ENCODE measurements at places on chromosomes 2 and 18.

DNA sequence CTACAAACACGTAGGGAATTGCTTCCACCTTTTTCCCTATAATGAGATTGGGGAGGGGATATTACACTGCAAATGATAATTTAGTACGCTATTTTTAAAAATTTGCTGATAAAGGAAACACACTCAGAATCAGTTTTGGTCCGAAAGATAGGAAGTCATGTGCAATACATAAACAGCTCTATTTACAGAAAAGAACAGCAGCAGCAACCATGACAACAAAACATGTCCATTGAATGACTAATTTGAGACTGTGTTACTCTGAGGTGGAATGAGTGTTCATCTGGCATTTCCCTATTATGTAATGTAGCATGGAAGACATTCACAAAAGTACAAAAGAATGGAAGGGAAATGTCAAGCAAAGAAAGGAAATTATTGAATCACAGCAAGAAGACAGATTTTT, 337.2 kb downstream of the NBAS start:
- no peak for DNase-seq

- no peak for DNase-seq
Observed at GRCh38 chr2:50777954-50778353, 254.0 kb downstream of the NRXN1 start.

DNA sequence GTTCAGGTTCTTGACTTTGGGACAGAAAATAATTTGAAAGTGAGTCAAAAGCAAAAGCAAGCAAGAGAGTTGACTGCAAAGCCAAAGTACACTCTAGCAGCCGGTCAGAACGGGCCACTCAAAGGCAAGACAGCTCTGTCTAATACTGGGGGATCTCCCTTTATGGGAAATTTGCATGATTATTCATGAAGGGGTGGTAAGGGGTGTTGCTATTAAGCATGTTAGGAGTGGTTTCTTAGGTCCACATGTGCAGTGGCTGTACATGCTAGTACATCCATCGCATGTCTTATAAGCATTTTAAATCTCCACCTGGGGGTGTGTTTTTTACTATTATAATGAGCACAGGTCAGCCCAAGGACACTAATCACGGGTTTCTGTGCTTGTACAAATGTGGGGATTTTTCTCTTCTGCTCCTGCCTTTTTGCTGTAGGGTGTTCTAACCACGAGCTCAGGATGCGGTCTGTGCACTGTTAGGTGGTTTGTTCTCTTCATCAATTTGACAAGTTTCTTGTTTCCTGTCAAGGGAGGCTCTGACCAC, 60.2 kb upstream of the SPP2 start:
- peak; percentile 48 for DNase-seq

GRCh38 chr2:209593930-209594329, 170.1 kb downstream of the MAP2 start:
- DNase-seq: no peak

GRCh38 chr18:50847192-50847591, 27.4 kb upstream of the MRO start:
- DNase-seq: no peak

- DNase-seq: no peak
Observed at GRCh38 chr18:12819841-12820240, 64.2 kb downstream of the PTPN2 start.

GRCh38 chr2:73163483-73164367, 38.6 kb upstream of the NOTO start:
- DNase-seq: peak; percentile 37

GRCh38 chr2:138177693-138178092, 213.4 kb downstream of the HNMT start:
- no peak for DNase-seq

DNA sequence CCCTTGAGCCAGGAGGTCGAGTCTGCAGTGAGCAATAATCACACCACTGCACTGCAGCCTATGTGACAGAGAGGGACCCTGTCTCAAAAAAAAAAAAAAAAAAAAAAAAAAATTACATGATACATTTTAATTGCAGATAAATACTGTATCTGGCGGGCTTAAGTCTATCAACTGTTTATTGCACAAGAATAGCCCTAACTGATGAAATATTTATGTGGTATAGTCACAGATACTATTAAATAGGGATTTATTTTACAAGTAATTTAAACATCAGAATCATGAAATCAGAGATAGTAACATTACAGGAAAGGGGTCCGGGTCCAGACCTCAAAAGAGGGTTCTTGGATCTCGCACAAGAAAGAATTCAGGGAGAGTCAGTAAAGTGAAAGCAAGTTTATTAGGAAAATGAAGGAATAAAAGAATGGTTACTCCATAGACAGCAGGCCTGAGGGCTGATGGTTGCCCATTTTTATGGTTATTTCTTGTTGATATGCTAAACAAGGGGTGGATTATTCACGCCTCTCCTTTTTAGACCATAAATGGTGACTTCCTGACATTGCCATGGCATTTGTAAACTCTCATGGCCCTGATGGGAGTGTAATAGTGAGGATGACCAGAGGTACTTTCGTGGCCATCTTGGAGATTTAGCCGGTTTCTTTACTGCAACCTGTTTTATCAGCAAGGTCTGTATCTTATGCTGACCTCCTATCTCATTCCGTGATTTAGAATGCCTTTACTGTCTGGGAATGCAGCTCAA, 166.6 kb downstream of the PMAIP1 start:
- no peak for DNase-seq

GRCh38 chr18:62436636-62437234, 86.1 kb upstream of the ZCCHC2 start:
- DNase-seq: no peak

- DNase-seq: no peak
Observed at GRCh38 chr2:179999000-179999399, 8.1 kb downstream of the CWC22 start.

GRCh38 chr2:193505620-193506019, 1310.9 kb upstream of the TMEFF2 start:
- no peak for DNase-seq

DNA sequence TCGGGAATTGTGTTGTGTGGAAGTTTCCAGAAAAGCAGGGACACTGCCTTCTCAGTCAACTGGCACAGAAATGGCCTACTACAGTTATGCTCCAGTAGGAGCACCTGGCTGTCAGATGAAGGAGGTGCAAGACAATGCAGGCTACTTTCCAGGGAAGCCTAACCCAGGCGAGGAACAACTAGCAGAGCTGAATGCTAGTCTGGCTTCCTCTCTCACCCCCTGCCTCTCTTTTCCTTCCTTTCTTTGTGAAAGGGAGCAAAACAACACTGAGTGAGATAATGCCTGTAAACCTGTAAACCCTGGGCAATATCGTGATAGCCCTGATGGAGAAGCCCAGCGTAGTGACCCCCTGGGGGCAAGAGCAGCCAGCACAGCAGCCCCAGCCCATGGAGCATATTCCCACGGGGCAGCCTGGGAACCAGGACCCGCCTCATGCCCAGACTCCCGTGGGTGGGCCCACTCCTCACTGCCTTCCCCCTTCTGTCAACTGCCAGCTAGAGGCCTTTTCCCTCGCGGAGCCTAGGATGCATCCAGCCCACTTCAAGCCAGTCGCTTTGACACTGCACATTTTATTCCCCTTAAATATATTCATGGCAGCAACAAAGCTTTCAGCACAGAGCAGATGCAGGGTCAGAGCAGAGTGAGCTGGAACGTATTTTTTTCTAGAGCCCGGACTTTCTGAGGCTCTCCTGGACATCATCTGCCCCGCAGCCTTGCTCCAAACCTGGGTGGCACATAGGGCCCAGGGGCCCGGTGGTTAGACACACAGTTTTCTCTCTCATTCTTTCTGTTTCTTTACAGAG, 77.0 kb downstream of the PDCL3 start:
- DNase-seq: no peak

DNA sequence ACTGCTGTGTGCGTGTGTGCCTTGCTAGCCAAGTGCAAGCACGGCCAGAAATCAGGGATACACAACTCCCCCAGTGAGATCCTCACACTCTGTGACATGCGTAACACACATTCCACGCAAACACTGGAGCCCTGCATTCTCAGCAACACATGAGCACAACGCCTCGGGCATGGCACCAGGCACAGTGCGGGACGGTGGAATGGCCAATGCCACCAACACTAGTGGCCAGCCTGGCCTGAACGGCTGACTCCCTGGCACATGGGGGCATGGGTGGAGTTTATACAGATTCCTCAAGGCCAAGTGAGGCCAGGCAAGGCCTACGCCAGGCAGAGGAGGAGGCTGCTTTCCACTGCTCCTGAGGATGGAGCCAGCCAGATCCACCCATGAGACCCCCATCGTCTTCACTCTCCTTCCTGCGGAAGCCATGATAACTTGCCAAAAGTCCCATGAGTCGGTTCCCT, 56.2 kb downstream of the ANKMY1 start:
- DNase-seq: no peak

- DNase-seq: no peak
Observed at GRCh38 chr2:10776231-10776977, 36.2 kb downstream of the PDIA6 start.

DNA sequence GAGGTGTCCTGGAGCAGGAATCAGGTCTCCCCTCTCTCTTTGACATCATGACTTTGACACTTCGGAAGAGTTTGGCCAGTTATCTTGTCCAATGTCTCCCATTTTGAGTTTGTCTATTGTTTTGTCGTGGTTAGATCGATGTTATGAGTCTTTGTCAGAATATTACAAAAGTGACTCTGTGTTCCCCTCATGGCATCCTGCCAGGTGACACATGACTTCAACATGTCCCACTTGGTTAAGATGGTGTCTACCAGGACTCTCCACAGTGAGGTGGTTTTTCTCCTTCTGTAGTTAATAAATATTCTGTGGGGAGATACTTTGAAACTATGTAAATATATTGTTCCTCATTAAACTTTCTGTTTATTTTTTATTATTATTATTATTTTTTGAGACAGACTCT, 76.6 kb upstream of the BZW1 start:
- DNase-seq: no peak

DNA sequence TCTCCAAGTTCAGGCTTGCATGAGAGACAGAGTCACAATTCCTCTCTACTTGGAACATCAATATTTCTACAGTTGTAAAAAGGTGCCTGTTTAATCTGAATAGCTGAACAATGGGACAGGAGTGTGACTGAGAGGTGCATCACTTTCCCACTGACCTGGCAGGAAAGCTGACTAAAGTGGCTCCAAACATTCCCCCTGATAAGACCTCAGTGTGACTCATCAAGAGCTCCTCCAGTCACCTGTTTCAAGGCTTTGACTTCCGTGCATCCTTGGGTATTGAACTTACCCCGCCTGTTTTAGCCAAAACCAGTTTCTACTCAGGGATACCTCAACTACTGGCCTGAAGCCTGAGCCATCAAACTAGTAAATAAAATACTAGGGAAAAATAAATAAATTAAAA, 453.9 kb upstream of the DDX18 start:
- no peak for DNase-seq

DNA sequence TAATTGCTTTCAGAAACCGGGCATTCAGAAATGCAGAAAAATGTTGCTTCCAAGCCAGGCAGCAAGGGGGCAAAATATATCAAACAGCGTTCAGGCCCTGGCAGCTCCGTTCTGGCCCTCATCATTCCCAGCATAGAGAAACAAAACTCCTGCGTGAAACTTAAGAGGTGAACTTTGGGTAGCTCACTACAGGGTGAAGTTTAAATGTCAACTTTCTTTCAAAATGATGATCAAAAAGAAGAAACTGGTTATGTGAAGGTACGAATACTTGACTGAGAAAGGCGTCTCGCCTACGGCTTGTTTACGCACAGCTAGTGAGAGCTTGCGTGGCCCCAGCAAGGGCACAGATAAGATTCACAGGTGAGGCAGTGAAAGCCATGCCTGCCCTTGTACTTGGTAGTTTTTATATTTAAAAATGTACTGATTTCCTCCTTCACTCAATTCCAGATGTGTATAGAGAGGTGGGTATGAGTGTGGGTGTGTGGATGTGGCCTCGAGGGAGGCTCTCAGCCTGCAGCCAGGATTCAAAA, 127.5 kb downstream of the NFATC1 start:
- DNase-seq: peak; percentile 54

DNA sequence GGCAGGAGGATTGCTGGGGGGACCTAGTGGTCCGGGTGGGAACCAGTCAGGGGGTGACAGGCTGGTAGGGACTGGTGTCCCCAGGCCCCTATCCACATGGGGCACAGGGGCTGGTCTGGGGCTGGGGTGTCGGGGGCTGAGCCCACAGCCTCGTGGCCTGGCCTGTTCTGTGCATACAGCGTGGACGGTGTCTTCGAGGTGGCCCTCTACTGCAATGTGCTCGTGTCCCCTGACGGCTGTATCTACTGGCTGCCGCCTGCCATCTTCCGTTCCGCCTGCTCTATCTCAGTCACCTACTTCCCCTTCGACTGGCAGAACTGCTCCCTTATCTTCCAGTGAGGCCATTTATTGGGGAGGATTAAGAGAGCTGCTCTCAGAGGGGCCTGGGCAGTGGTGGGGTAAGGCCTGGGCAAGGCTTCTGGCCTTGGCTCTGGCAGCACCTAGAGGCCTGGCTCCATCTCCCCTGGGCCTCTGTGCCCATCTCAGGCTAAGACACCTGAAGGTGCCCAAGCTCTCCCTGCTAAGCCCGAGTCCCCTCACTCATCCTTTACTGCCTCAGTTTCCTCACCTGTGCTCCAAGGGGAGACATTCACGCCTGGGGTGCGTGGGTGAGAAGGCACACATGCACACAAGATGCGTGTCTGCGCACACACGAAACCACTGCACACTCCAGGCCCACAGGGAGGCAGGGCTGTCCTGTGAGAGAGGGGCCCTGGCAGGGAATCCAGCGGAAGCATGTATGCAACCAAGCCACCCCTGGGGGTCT, 1.9 kb downstream of the CHRNG start:
- DNase-seq: no peak

DNA sequence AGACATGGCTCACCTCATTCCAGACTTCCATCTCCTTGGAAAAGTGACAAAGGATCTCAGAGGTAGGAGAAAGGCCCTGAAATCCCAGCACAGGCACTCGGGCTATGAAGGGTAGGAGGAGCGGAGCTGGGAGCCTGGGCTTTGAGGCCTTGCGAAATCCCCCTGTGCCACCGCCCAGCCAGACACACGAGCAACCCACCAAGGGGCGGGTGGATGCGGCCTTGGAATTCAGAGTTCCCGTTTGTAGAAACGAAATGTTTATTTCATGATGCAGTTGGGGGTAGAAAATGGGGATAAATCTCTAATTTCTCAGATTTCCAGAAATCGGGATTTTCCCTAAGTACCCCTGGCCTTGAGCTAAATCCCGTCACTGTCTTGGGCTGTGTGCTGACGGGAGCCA, 177.1 kb upstream of the HDAC4 start:
- no peak for DNase-seq

GRCh38 chr2:150468350-150468960, 19.0 kb downstream of the RND3 start:
- DNase-seq: no peak

DNA sequence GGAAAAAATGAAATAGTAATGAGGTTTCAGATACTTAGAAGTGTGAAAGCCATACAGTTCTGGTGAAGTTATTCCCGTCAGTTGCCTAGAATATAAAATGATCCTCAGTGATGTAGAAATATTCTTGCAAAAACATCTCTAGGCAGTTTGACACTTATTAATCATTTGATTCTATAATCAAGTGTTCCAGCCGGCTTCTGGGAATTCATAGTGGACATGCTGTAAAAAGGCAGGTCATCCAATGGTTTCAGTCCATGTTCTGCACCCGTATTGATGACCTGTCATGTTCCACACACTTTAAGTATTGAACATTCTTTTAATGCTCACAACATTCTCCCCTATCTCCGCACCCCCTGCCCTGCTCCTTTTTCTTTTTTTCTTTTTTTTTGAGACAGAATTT, 19.8 kb downstream of the ARPC2 start:
- DNase-seq: no peak

GRCh38 chr2:228731517-228731916, 539.6 kb downstream of the PID1 start:
- no peak for DNase-seq
